ENCODE measurements at places on chromosomes 2 and 18.

DNA sequence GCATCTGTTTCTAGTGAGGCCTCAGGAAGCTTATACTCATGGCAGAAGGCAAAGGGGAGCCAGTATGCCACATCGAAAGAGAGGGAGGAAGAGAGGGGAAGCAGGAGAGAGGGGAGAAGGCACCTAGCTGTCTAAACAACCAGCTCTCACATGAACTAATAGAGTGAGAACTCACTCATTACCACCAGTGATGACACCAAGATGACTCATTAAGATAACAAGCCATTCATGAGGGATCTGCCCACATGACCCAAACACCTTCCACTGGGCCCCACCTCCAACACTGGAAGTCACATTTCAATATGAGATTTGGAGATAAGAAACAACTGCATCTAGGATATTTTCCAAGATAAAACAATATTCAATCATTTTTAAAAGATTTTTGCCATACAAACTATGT, 753.9 kb upstream of the ZEB2 start:
- no peak for DNase-seq

DNA sequence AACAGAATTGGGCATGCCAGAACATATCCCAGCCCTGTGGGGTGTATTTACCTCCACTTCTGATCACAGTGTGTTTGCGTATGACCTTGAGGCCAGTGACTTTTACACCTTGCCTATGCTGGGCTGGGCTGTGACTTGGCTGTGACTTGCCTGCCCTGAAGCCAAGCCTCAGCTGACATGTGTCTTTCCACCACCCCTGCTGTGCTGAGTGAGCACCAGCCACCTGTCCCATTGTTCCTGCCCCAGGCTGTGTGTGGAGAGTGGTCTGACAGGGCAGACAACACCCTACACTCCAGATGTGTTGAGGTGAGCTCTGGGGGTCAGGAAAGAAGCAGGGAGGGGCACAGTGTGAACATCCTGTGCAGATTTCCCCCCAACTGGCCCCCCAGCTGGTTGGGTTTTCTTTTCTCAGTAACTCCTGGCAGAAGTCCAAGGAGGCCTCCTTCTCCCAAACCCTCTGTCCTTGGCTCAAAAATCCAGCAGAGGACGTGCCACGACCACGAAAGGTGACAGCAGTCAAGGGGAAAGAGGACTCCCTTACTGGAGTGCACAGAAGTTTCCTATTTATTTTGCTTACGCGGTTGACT, 5.1 kb upstream of the STEAP3 start:
- DNase-seq, result no peak

DNA sequence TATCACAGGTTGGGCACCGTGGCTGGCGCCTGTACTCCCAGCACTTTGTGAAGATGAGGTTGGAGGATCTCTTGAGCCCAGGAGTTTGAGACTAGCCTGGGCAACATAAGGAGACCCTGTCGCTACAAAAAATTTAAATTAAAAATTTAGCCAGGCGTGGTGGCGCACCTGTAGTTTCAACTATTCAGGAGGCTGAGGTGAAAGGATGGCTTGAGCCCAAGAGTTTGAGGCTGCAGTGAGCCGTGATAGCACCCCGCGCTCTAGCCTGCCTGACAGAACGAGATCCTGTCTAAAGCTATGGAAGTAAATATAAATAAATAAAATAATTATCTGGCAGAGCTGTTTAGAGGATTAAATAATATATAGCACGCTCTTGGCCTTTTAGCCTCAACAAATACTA, 1.4 kb upstream of the SH3RF3 start:
- DNase-seq, result no peak

DNA sequence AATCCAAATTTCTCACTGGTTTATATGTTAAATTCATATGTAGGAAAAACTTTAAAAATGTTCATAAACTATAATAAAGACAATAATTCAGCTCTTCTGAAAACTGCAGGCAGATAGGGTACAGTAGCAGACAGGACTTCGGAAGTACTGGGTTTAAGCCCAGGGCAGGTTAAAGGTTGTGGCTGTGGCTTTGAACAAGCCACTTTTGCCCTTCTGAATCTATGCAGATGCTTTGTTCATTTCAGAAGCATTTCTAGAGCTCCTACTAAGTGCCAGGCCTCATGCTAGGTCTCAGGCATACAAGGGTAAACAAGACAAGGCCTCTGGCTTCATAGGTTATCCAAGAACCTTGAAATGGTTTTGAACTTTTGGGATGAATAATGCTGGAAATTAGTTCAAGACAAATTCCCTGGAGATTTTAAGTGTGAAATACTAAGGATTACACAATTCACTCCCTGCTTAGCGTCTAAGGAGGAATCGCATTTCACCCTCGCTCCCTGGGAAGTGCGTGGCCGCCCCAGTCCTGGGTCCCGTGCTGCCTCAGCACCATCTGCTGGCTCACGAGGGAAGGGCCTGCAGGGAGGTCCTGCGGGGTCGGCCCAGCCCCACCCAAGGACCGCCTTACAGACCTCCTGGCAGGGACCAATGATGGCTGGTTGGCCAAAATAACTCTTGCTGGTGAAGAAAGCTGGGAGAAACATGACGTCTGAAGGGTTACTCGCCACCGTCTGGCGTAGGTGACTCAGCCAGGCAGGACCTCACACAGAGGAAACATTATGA, 67.7 kb upstream of the L3MBTL4 start:
- peak; percentile 15 for DNase-seq

DNA sequence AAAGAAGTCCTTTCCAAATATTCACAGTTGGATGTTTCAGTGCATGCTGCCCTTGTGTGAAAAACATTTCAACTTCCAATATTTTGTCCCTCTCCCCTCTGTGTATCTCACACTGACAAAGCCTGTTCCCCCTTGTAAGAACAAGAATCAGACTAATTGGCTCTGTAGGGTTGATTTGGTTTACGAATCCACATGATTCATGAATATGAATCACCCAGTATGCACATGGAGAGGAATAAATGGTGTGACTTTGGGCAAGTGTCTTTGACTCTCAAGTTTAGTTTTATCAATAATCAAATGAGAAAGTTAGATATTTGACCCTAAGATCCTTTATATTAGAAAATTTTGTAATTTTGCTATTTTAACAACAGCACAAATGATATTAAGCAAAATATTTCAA, 9.3 kb upstream of the CDH20 start:
- DNase-seq, result no peak

- DNase-seq, result no peak
Measured at GRCh38 chr2:186460465-186460864, 25.6 kb upstream of the ZC3H15 start.

DNA sequence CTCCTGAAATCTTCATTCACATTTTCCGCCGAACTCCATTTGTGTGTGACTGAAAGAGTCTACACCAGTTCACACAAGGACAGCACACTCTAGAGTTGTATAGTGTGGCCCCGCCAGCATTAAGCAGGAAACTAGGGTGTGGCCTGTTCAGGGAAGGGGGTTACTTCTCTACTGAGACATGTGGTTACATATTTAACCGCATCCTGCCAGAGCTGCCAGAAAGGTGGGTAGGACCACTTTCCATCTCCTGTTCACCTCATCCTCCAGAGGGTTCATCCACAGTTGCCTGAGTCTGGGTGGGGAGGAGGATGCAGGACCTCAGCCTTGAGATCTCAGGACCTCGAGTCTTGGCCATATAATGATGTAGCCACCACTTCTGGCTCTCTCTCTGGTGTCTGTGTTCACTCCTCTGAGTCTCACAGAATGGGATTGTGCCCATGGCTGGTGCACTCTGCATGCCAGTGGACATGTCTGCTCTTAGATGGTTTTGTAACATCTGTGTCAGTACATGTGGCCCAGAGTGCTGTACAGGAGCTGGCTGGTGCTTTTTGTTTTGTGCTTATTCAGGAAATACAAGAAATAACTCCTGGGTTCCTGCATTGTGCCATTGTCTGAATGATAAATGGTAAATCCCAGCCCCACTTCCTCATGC, 7.7 kb upstream of the SP140L start:
- no peak for DNase-seq

GRCh38 chr2:236862526-236862925, 223.2 kb upstream of the COPS8 start:
- DNase-seq, result no peak

DNA sequence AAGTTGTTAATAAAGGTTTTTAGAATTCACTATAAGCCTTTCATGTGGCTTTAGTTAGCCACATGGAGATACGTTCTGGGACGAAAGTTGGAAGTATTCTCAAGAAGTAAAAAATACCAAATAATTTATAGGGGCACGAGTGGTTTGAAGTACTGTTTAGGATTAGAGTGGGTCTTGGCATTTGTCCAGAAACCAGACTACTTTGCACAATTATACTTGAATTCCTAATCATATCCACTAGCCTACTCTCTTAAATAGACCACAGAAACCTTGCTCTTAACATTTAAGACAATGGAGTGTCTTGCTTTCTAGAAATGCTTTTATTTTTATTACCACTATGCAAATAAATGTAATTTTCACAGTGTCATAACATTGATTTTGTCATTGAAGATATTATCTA, 44.6 kb downstream of the UBE2E3 start:
- no peak for DNase-seq

DNA sequence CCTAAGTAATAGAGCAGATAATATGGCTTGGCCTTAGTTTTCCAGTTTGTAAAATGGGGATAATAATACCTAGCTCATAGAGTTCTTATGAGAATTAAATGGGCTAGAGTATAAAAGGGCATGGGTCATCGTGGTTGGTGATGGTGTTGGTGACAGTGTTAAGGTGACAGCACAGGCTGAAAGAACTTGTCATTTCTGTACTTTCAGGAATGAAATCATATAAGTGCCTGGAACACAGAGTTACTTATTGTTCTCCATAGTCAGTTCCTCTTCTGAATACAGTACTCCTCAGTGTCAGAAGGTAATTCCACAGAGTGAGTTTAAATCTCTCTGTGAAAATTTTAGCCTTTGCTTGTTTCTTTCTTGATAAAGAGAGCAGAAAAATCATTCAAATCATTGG, 42.4 kb downstream of the KIF5C start:
- no peak for DNase-seq

- DNase-seq, result no peak
Measured at GRCh38 chr2:226649201-226649600, 150.4 kb downstream of the IRS1 start.

- no peak for DNase-seq
Measured at GRCh38 chr2:224217962-224218347, 178.9 kb upstream of the SERPINE2 start.

DNA sequence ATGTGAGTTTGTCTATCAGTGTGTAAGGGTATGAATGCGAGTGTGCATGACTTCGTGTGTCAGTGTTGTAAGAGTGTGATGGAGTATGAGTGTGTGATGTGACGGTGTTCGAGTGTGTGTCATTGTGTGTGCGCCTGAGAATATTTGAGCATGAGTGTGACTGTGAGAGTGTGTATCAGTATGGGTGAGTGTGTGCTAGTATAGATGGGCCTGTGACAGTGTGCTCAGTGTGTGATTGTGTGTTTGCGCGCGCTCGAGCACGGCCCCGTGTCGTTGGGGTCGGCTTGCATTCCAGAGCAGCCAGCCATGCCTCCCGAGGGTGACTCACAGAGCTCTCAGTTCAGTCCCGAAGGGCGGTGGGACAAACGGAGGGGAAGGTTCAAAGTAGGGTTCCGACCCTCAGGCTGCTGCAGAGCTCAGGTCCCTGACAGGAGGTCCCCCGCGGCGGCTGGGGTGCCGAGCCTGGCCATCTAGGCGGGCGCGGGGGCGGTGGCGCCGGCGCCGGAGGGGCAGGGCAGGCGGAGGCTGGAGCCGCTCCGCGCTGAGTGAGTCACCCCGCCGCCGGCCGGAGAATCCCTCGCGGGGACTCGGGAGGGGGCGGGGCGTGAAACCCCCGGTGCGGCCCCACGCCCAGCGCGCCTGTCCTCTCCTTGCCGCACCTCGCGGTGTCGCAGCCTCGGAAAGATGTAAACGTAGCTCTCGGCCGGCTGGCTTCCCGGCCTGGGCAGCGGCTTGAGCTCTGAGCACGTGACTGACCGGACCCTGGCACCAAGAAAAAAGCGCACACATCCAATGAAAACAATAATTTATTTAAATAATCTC, 3.8 kb downstream of the DLX2 start:
- DNase-seq, result no peak

DNA sequence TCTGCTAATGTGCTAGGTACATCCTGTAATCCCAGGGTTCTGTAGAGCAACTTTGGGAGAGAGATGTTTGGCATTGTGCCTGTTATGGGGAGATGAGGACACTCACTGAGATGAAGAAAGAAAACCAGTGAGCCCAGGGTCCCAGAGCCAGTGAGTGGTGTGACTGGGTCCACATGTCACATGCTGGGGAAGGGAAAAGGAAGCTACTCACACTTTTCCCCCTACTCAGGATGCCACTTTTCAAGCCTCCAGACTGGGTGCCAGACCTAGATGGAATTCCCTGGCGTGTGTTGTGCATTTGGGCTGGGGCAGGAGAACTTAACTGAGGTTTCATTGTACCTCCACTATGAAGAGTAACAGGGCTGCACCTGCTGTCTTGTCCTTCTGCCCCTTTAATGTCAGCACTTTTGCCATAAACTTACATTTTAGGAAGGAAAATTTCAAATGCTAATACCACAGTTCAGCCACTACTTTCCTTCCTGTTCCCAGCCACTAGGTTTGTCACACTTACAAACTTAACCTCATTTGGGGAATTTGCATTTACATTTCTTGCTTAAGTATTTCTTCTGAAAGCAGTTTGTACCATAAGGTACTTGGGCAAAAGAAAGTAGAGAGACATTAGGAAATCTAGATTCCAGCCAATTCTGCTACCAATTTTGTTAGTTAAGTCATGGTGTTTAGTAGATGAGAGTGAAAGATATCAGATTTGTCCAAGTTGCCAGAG, 10.2 kb downstream of the INSIG2 start:
- no peak for DNase-seq

DNA sequence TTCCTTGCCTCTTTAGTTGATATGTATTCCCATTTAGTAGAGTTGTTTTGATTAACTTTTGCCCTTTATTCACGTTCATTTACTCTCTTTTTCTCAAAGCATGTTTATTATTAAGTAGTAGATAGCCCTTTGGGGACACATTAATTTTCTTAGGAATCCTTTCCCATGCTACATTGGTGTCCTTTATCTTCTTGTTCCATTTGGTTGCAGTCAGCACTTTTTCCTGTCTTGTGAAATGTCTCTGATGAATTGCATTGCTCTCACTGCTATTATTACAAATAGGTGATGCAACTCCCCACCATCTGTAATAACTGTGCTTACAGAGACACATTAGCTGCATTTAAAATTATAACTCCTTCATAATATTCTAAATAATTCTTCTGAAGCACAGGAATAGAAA, 428.5 kb upstream of the CNTNAP5 start:
- no peak for DNase-seq

GRCh38 chr2:218161644-218162043, 5.1 kb downstream of the CXCR1 start:
- no peak for DNase-seq

GRCh38 chr2:241686324-241686649, 328 bp downstream of the DTYMK start:
- DNase-seq, result no peak

All from brain pericyte (primary cell).